Naive thymus-derived CD4-positive, alpha-beta T cell (primary cell): ENCODE measurements at places on chromosomes 6 and 20. TPM values are rescaled to one million over a fixed set of nuclear protein-coding genes. Genes with fewer than 3 reads are reported as not detected.

DNA sequence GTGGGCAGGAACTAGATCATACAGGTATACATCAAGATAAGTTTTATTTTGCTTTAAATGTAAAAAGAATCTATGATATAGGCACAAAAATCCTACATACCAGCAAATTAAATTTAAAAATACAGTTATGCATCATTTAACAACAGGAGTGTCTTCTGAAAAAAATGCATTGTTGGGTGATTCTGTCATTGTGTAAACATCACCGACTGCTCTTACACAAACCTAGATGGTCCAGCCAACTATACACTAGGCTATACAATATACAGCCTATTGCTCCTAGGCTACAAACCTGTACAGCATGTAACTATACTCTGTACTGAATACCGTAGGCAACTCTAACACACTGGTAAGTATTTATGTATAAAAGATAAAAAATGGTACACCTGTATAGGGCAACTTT is 139.4 kb downstream of the RNGTT start:
- no peak overlapping the region for H3K4me3 ChIP-seq
- no peaks in the 10 kb centered on the region for H3K27me3 ChIP-seq
- no peak overlapping the region for H3K27ac ChIP-seq
- H3K4me1 ChIP-seq: no peaks in the 10 kb centered on the region
- no peak for DNase-seq

Gene RNF217
- 0.89 TPM for total RNA-seq

DNA sequence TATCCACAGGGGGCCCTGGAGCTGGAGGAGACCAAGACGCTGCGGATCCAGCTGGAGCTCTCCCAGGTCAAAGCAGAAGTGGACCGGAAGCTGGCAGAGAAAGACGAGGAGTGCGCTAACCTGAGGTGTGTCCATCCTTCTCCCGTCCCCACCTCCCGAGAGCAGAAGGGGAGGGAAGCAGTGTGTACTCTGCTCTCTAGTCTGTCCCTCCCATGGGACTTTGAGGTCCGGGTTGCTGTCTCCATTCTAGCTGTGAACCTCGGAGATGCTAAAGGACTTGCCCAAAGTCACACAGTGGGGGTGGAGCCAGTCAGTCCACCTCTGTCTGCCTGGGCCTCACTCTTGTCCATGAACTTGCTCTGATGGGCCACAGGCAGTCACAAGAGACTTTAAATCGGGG is 44.1 kb downstream of the MYH7B start:
- no peaks in the 10 kb centered on the region for H3K4me1 ChIP-seq
- no peaks in the 10 kb centered on the region for H3K27me3 ChIP-seq
- no peak overlapping the region for H3K27ac ChIP-seq
- H3K36me3 ChIP-seq: no peaks in the 10 kb centered on the region
- DNase-seq: no peak
- H3K4me3 ChIP-seq: no peak overlapping the region

Gene HSPA1L
- 3.3 TPM for total RNA-seq

GRCh38 chr20:20992686-20993360 is 113.3 kb downstream of the LINC00237 start:
- no peaks in the 10 kb centered on the region for H3K36me3 ChIP-seq
- no peak for DNase-seq
- no peaks in the 10 kb centered on the region for H3K27me3 ChIP-seq
- H3K27ac ChIP-seq: no peak overlapping the region
- no peak overlapping the region for H3K4me3 ChIP-seq
- H3K4me1 ChIP-seq: no peaks in the 10 kb centered on the region

- no peaks in the 10 kb centered on the region for H3K27me3 ChIP-seq
- H3K4me3 ChIP-seq: no peak overlapping the region
- DNase-seq: no peak
- no peak overlapping the region for H3K27ac ChIP-seq
- no peaks in the 10 kb centered on the region for H3K36me3 ChIP-seq
These were observed 199.3 kb upstream of the FLRT3 start for GRCh38 chr20:14536738-14537137.

DNA sequence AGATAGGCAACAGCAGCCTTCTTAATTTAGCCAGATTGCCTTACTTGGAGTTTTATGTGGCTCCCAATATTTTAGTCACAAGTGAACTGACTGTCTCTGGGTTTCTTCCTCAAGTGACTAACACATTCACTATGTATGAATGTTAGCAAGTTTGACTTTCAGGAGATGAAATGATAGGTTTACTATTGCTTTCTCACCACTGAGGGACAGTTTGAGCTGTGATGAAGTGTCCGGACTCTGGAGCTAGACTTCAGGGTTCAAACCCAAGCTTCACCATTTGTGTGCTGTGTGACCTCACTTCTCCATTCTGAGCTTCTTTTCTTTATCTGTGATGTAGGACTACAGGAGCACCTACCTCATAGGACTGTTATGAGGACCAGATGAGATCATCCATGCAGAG is 8.2 kb downstream of the DHX35 start:
- H3K4me3 ChIP-seq: no peak overlapping the region
- H3K4me1 ChIP-seq: no peaks in the 10 kb centered on the region
- no peak for DNase-seq
- peaks cover 4% of the 10 kb centered on the region for H3K36me3 ChIP-seq
- no peaks in the 10 kb centered on the region for H3K27me3 ChIP-seq
- no peak overlapping the region for H3K27ac ChIP-seq

DNA sequence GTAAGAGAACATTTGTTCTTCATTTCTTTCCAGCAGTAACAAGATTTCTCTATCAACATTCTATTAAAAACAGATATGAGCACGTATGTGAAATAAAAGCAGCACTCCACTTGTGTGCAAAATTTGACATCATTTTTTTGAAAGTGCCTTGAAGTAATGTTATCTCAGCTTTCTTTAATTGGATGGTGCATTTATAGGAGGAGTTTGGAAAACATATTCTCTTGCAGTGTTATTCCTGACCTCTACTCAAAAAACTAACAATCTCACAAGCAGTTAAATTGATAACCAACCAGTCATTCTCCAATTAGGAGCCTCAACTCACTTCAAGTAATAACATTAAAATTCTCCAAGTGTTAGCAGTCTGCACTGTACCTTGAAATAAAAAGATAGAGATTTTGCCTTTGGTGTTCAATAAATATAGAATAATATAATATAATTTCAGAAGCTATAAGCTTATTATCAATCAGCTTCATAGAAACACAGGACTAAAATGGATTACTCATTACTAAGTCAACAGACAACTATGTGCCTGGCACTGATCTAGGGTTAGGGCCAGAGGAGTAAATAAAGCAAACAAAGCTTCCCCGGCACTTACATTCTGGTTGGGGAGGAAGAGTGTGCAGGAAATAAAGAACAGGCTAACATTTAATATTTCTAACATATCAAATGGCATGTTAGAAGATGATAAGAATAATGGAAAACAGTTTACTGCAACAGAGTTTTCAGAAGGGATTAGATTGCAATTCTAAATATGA is 149.0 kb upstream of the SGK1 start:
- no peaks in the 10 kb centered on the region for H3K36me3 ChIP-seq
- H3K4me3 ChIP-seq: no peak overlapping the region
- no peaks in the 10 kb centered on the region for H3K4me1 ChIP-seq
- no peaks in the 10 kb centered on the region for H3K27me3 ChIP-seq
